ENCODE measurements at places on chromosomes 12 and 14.
A peak's percentile ranks its signal among the peaks of the same experiment; 100 is the strongest.

- DNase-seq, result no peak
These were observed 165.7 kb downstream of the AKAP6 start for GRCh38 chr14:32494609-32495434.

GRCh38 chr12:6724409-6724797 lies 557 bp downstream of the COPS7A start:
- no peak for DNase-seq

DNA sequence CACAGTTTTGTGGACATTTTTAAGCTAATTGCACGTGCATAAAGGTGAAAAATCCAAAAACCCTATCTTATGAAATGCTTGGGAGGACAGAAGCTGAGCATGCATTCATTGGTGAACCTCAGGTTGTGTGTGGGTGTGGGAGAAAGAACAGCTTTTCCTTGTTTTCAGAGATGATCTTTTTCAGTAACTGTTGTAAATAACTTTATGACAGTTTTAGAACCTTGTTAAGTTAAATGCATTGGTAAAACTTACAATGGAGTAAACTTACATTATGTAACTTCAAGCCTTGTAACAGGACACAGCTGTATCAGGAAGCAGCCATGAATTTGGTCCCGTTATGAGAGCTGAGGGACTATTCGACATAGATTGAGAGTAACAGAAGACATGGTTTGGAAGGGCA lies 587.4 kb downstream of the GALC start:
- no peak for DNase-seq

GRCh38 chr12:66603461-66603860 lies 75.4 kb downstream of the GRIP1 start:
- DNase-seq, result peak; percentile 20

DNA sequence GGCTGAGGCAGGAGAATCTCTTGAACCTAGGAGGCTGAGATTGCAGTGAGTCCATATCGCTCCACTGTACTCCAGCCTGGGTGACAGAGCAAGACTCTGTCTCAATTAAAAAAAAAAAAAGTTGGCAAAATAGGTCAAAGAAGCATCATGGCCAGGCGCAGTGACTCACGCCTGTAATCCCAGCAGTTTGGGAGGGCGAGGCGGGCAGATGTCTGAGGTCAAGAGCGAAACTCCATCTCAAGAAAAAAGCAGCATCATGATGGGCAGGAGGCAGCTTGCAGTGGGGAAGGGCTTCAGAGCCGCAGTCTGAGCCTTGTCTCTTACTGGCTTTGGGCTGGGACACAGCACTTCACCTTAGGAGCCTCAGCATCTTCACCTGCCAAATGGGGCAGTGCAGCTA lies 21.4 kb downstream of the TEAD4 start:
- DNase-seq, result no peak

GRCh38 chr14:39768589-39768988 lies 336.4 kb upstream of the FBXO33 start:
- no peak for DNase-seq

DNA sequence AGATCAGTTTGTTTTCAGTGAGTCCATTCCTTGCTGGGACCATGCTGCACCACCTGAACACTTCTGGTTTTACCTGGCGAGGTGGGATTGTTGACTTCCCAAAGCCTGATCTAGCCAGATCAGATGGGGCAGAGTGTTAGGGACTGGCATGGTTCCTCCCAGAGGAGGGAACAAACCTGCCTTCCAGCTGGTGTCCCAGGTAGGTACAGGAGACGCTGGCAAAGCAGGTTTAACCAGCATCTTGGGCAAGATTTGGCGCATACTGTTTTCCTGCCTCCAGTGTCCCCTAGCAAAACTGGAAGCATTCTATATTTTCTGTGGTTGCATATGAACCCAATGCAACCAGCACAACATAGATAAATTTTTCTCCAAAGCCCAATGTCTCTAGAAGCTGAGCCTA lies 14.6 kb upstream of the FOS start:
- DNase-seq, result no peak

GRCh38 chr12:87439990-87440827 lies 589.0 kb downstream of the C12orf50 start:
- DNase-seq, result no peak

GRCh38 chr12:122423258-122424165 lies 1.0 kb upstream of the CLIP1 start:
- peak; percentile 18 for DNase-seq

- no peak for DNase-seq
These were observed 25.1 kb downstream of the UBR7 start for GRCh38 chr14:93232159-93232558.

DNA sequence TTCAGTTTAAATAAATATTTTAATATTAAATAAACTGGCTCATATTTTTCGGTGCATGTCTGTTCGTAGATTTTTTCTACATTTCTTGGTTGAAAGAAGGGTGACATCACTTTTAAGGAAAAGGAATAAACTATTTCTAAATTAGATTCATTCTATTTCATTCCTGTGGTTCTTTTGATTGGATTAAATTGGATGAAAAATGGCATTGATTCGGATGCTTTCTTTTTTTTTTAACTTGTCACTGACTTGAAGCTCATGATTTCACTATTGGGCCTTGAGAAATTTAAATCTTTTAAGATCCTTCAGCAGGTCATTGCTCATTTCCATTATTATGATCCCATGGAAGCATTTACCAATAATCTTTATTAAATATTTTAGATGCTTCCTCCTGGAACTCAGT lies 113.1 kb upstream of the RASSF8 start:
- no peak for DNase-seq

- no peak for DNase-seq
These were observed 18.4 kb downstream of the ANO6 start for GRCh38 chr12:45234139-45234865.

GRCh38 chr14:35333797-35334743 lies 41.9 kb downstream of the PSMA6 start:
- DNase-seq, result no peak

DNA sequence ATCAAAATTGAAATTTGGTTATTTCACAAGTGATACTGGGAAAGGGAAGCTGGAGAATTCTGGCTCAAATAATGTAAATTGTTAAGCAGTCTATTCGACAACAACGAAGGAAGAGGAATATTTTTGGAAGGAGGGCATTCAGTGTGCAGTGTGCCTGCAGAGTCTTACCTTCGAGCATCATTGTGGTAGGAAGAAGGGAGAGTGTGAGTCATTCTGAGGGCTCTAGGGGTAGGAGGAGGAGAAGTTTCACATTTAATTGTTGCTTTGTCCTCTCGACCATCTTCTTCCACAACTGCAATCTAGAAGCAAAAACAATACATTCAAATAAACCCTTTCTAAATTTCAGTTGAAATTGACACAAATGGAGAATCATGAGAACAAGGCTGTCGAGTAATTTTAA lies 263.0 kb downstream of the ACSS3 start:
- no peak for DNase-seq

DNA sequence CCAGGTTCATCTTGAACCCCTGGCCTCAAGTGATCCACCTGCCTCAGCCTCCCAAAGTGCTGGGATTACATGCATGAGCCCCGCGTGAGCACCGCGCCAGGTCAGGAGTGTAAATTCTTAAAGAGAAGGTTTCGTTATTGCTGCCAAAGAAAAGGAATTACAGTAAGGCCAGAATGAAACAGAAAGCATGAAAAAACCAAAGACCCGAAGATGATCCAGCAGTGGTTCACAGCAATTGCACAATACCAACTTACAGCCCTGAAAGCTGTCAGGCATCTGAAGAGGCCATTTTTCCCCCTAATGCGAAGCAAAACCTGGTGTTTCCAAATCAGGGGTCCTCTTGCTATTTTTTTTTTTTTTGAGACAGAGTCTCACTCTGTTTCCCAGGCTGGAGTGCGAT lies 10.3 kb downstream of the RBM23 start:
- no peak for DNase-seq

Data from NCI-H1930 (cell line).